ENCODE measurements at places on chromosomes 2 and 18.
A peak's percentile ranks its signal among the peaks of the same experiment; 100 is the strongest.

- no peak for DNase-seq
These were observed 27.8 kb downstream of the CTIF start for GRCh38 chr18:48566589-48566988.

DNA sequence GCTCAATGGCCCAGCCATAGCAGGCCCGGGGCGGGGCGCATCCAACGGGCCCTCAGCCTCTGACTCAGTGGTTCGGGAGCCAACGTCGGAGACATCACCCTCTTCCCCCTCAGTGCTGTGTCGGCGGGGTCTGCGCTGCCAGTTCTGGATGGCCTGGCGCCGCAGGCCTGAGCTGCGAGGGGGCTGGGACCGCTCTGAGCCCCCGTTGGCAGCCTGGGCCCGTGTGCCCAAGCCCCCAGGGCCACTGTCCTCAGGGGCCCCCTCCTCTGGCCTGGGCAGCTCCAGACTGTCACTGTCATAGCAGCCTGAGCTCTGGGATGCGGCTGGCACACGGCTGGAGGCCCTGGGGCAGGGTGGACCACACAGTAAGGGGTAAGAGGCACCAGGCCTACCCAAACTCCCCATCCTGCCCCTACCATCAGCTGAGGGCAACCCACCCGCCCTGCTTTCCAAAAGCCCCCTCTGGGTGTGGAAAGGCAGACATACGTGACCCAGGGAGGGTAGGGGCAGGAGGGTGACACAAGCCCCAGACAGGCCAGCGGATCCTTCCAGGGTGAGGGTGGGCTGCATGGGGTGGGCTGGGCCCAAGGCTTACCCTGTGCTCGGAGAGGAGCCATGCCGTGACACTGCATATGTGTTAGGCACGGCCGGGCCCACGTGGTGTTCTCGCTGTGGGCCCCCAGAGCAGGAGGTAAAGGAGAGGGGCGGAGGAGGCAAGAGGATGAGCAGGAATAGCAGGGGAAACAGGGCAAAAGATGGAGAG, 18.8 kb downstream of the FBXO41 start:
- DNase-seq = no peak

GRCh38 chr2:109066501-109066900, 62.5 kb upstream of the SH3RF3 start:
- DNase-seq = no peak

DNA sequence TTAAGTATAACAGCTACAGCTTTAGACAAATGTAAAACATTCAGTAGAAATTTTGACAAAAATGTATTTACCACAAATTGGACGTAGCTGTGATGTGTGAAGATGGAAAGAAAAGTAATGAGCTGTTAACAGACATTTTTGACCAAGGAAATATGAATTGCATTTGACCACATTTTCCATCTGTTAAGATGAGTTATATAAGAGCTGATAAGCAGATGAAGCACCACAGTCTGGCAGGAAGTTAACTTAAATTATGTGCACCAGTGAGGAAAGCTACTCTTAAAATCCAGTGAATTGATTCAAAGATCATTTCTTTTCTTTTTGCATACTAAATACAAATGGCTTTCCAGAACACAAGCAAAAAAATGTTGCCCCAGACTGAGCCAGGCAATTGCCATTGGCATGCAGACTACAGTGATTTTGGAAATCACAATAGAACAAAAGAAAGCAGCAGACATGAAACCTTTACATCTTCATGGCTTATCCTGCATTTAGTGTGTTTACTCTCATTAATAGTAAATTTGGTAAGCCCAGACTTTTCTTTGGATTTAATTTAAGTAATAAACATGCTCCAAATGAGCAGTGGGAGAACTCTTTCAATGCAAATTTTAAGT, 493.7 kb downstream of the TMX3 start:
- DNase-seq = peak; percentile 5

- DNase-seq = no peak
These were observed 253.8 kb downstream of the TNS1 start for GRCh38 chr2:217749008-217749407.

- no peak for DNase-seq
These were observed 72.3 kb upstream of the RIOK3 start for GRCh38 chr18:23380817-23381216.

DNA sequence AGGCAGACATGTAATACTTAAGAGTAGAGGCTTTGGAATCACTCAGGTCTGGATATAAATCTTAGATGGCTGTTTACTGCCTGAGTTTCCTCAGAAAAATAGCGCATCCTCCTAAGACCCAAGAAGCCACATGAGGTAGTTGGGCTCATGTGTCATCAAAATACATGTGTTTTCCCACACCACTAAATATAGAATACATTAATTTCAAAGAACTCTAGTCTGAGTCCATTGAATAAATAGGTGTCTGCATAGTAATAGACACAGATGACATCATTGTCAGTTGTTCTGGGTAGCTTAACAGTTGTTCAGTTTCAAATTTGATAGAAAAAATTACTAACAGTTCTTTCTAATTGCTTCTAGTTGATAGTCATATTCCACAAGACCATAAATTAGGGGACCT, 9.6 kb downstream of the PPP1R1C start:
- DNase-seq = no peak

DNA sequence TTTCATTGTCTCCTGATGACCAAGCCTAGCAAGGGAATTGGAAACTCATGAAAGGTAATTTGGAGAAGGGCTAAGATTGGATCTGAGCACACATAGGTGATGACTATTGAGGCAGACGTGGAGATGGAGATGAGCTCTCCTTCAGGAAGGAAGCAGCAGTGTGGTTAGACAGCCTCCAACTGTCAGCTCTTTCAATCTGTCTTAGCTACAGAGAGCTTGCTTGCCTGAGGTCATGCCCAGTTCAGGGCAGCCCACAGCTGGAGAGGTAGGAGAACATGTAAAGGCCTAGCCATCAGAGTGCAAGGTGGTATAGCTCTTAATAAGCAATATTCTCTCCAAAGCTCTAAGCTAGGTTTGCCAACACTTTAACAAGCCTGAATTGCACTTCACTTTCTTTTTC, 79.2 kb downstream of the THSD7B start:
- DNase-seq = no peak

- DNase-seq = peak; percentile 74
These were observed 47.4 kb downstream of the LRRFIP1 start for GRCh38 chr2:237674731-237675276.

DNA sequence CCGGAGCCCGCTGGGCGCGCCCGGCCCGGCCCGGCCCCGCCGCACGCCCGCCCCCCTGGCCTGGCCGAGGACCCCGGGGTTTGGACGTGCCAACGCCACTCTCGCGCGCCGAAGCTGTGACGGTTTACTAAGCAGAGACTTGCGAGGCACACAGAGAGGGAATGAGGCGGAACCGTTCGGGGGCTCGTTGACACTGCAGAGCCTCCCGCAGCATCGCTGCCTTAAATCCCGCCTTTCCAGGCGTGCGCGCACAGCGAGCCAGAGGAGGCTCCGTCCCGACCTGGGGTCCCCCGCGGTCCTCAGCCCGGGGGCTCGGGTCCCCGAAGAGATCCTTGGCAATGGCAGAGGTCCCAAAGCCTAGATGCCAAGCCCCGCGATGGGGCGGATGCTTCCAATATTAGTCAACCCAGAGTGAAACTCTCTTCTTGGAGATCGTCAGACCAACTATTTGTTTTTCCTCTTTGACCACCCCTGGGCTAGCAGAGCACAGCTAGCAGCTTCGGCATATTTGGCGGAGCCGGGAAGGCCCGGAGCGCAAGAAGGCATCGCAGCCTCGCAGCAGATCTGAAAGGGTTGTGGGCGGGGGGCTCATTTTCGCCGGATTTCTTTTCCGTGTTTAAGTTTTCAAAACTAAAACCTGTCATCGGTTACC, at the start of gene ZNF385B:
TSS of gene ZNF385B (minus strand) at position 197 of the 652 bp plus-strand sequence.
- peak; percentile 20 for DNase-seq

GRCh38 chr2:86675511-86676015, 44.5 kb upstream of the RMND5A start:
- peak; percentile 41 for DNase-seq

- DNase-seq = no peak
These were observed 160.4 kb downstream of the KLHL29 start for GRCh38 chr2:23545396-23545795.

GRCh38 chr2:194672994-194673393, 984.0 kb upstream of the SLC39A10 start:
- no peak for DNase-seq

DNA sequence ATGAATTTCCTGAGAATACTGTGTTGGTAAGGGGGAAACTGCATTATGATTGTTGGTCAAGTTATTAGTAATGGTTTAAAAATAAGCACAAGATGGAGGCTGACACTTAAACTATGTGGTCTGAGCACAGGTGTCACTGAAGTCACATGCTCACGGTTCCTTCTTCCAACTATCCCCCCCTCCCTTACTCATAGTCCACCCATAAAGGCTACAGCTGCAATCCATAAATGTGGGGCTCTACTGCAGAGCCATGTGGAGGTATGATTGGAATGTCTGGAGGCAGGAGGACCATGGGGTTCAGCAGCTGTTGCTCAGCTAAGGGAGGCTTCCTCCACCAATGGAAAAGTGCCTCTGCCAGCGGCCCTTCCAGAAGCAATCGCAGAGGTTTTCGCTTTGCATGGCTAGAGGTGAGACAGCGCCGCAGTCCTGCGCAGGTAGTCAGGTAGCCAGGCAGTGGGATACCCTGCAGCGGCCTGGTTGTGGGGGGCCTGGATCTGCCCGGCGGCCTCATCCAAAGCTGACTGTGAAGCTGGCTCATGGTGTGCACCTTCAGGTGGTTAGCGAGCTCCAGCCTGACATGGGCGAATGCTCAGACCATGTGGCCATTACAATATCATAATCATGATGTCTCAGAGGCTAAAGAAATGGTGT, 249.6 kb downstream of the DCDC2C start:
- no peak for DNase-seq

GRCh38 chr2:47016172-47016913, 100.7 kb upstream of the MCFD2 start:
- DNase-seq = peak; percentile 78

DNA sequence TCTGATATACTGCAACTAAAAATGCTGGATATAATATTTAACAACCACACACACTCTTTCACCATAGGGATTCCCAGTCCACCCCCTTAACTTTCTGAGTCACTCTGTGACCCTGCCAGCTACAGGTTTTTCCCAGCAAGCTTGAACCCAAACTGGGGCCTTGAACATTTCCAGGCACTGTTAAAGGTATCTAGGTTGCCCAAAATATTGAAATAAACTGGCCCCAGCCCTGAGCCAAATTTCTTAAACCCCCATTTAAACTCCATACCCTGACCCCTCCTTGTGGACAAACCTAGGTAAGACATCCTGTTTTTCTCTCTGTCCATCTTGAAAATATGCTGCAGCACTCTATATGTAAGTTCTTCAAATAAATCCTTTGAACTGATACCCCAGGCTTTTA, 19.7 kb upstream of the DCTN1 start:
- peak; percentile 50 for DNase-seq

- no peak for DNase-seq
These were observed 47.5 kb downstream of the EPAS1 start for GRCh38 chr2:46344706-46345105.

- no peak for DNase-seq
These were observed 5.5 kb downstream of the SERPINE2 start for GRCh38 chr2:224033601-224034000.

DNA sequence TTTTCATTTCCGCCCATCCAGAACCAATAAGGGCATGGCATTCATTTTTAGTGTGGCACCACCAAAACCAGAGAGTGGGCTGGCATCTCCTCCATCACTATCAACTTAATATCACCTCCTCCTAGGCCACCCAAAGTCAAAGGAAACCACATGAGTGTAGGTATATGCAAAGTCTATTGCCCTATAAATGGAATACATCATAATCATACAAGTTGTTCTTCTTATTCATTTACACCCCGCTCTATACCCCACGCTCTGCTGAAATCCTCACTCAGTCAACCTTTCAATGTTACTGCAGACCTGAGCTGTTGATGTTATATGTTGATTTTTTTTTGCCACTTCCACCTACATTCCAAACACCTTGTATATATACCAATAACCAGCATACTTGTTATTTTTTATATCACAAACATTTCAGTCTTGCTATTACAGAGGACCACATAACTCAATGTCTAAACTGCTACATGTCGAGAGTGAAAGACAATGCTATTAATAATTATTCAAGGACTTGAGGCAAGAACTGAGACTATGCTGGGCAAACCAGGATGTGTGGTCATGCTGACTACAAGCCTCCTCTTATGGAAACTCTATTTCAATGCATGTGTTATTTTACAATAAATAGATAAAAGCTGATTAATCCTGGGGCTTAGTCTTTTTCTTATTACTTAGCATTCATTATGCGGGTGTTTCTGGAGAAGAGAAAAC, 466.5 kb upstream of the ID2 start:
- no peak for DNase-seq

- DNase-seq = no peak
These were observed 56.0 kb upstream of the MEX3C start for GRCh38 chr18:51253476-51253875.

GRCh38 chr2:195967336-195967735, 101.3 kb downstream of the DNAH7 start:
- DNase-seq = no peak

DNA sequence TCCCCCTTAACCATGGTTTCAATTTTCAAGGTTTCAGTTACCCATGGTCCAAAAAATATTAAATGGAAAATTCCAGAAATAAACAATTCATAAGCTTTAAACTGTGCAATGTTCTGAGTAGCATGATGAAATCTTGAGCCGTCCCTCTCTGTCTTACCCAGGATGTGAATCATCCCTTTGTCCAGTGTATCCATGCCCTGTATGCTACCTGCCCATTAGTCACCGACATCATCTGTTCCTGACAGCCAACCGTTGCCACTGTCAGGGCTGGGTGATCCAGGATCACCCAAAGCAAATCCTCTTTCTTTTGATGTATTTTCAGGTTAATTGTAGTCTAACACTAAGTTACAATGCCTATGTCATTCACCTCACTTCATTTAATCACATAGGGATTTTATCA, 15.7 kb upstream of the OLA1 start:
- no peak for DNase-seq

GRCh38 chr2:145653553-145653952, 1133.6 kb upstream of the ZEB2 start:
- no peak for DNase-seq

DNA sequence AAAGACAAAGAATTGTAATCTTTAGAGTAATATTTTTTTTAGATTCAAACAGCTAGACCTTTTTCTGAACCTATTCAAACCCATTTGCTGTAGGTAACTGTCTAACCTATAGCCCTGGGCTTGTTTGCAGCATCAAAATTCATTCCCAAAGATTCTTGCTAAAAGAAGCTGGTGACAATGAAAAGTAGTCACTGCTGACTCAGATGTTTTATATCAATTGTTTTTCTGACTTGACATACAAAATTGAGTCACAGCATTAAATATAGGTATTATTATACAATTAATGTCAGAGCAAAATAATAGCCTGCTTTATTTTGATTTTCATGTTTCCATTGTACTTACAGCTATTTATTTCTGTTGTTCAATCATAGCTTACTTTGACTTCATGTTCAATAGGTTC, 320.3 kb upstream of the NRP2 start:
- DNase-seq = no peak

DNA sequence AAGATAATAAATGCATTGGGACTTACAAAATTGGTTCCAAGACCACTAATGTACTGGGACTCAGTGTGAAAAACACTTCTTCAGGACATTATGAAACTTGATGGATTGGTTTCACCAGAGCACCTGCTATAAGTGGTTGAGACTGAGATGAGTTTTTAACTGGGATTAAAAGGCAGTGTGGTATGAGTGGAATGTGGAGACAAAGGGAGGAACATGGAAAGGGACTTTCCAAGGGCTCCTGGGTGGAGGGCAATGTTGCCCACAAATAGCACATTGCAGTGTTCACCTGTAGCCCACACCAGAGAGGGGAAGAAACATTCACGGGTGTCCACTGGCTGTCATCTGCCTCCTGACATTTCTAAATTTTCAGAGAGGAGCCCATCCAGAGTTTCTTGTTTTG, 253.3 kb upstream of the TANK start:
- no peak for DNase-seq

All from iPS-NIHi11 (cell line).